Choroid plexus epithelial cell (primary cell): ENCODE measurements at places on chromosomes 1 and 21.

DNA sequence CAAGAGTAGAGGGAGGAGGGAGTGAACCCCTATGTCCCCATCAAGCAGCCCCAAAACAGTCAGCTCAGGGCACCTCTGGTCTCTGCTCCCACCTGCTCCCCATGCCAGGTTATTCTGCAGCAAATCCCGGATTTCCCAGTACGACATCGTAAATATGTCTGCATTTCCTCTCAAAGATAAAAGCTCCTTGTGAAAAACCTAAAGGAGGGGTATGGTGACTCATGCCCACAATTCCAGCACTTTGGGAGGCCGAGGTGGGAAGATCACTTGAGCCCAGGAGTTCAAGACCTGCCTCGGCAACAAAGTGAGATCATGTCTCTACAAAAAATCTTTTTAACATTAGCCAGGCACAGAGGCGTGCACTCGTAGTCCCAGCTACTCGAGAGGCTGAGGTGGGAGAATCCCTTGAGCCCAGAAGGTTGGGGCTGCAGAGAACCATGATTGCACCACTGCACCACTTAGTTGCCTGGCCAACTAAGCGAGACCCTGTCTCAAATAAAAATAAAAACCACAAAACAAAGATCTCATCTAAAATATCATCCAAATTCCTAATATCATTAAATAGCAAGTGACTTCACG, 7.1 kb downstream of the ACOT7 start:
- DNase-seq = peak; percentile 46

GRCh38 chr1:217585577-217585976, 45.3 kb downstream of the GPATCH2 start:
- DNase-seq = peak; percentile 30

DNA sequence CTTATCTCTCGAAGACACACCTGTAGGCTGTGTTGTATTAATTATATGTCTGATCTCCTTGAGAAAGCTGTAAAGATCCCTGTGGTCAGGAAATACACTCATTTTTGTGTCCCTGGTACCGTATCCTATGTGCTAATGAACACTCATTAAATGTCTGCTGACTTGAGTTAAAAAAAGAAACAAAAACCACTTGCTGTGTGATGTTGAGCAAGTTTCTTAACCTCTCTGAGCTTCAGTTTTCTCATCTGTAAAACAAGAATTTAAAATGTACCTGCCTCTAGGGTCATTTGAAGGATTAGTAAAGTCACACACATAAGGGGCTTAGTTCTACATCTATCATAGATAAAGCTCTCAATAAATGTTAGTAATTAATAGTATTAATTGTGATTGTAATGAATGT, 91.3 kb downstream of the VWA5B1 start:
- DNase-seq = no peak

DNA sequence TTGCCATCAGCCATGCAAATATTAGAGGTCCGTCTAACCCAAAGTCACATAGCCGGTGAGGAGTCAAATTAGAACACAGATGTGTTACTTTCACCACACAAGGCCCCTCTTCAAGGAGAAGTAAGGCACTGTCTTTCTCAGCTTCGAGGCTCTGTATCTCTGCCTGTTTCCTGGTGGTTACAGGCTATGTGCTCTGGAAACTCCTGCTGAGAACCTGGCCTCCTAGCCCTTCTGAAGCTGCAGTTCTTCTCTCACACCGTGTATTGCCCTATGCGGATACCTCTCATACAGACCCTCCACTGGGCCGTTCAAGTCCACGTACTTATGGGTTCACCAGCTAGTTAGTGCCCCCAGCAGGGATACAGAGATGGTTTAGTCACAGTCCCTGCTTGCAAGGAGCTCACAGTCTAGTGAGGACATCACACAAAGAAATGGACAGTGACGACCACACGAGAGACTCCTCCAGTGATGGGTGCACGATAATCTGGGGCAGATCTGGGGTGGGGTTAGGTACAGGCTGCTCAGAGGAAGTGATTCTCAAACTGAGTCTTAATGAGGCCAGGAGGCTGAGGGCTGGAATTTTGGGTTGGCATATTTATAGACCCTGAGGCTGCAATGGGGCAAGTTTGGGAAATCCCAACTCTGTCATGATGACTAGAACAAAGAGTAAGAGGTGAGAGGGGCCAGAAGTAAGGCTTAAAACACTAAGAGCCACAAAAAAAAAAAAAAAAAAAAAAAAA, 22.8 kb upstream of the ELOA start:
- peak; percentile 47 for DNase-seq

- DNase-seq = no peak
Observed at GRCh38 chr1:209455145-209455544, 128.4 kb upstream of the CAMK1G start.

GRCh38 chr1:3600354-3600753, 11.0 kb downstream of the MEGF6 start:
- DNase-seq = no peak

DNA sequence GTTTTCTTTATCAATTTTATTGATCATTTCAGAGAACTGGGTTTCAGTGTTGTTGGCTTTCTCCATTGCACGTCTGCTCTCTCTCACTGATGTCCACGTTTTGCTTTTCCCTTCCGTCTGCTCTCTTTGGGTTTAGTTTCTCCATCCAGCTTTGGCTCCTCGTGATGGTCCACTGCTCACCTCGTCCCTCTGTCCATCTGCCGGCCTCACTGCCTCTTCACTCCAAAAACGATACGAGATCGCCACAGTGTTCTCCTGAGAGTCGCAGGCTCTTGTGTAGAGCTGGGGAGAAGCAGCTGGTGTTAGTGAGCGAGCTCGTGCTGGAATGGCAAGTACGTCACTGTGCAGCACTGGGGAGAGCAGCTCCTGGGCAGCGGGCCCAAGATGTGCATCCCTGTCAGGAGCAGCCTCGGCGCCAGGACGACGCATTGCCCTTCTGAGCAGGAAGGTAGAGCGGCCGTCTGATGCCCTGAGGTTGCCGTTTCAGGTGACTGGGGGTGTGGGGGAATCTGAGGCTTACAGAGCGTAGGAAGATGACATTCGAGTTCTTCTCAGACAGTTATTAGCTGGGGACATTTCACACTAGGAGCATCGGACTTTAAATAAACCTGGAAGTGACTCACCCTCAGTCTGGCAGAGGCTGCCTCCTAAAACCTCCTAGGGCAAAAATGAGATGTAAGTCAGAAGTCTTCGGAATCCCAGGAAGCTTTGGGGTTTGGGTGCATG, 31.4 kb upstream of the PCBP3 start:
- DNase-seq = peak; percentile 82

DNA sequence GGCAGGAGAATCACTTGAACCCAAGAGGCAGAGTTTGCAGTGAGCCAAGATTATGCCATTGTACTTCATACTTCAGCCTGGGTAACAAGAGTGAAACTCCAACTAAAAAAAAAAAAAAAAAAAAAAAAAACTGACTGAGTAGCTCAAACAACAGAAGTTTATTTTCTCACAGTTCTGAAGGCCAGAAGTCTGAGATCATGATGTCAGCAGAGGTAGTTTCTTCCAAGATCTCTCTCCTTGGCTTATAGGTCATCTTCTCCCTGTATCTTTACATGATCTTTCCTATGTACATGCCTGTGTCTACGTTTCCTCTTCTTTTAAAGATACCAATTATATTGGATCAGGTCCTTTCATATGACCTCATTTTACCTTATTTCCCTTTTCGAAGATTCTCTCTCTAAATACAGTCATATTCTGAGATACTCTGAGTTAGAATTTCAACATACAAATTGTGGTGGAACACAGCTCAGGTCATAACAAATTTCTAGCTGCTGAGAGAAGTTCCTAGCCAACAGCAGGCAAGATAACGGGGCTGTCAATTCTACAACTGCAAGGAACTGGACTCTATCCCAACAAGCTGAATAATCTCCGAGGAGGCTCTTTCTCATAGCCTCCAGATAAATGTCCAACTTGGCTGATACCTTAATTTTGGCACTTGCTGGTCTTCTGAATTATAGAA, 187.7 kb upstream of the ADAMTS5 start:
- DNase-seq = peak; percentile 31

- no peak for DNase-seq
Observed at GRCh38 chr1:171195767-171196166, 10.7 kb downstream of the FMO2 start.

GRCh38 chr1:171139890-171140289, 45.2 kb upstream of the FMO2 start:
- DNase-seq = no peak

DNA sequence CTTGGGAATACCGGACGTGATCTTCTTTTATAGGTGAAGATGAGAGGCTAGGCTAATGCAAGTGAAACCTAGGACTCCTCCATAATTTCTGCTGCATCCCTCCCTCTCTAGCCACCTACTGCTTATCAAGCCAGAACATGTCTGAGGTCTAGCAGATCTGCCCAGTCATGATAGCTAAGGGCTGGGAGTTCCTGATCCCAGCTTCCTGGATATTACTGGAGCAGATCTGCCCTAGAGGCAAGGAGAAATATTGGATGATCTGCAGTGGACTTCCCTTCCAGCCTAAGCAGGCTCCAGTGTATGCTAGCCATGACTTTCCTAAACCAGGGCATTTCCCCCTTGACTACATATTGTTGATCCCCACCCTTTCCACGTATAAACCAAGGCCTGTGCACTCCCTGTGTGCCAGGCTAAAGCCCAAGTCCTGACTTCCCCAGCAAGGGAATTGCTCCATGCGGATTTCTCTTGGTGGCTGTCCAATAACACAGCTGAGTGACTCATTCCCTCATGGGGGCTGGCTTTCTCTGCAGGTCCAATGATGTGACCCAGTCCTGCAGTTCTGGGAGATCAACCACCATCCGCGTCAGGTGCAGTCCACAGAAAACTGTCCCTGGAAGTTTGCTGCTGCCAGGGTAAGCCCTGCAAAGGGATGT, 15.5 kb upstream of the SARS1 start:
- DNase-seq = peak; percentile 72

- DNase-seq = no peak
Observed at GRCh38 chr1:115160728-115161127, 71.4 kb upstream of the TSPAN2 start.

DNA sequence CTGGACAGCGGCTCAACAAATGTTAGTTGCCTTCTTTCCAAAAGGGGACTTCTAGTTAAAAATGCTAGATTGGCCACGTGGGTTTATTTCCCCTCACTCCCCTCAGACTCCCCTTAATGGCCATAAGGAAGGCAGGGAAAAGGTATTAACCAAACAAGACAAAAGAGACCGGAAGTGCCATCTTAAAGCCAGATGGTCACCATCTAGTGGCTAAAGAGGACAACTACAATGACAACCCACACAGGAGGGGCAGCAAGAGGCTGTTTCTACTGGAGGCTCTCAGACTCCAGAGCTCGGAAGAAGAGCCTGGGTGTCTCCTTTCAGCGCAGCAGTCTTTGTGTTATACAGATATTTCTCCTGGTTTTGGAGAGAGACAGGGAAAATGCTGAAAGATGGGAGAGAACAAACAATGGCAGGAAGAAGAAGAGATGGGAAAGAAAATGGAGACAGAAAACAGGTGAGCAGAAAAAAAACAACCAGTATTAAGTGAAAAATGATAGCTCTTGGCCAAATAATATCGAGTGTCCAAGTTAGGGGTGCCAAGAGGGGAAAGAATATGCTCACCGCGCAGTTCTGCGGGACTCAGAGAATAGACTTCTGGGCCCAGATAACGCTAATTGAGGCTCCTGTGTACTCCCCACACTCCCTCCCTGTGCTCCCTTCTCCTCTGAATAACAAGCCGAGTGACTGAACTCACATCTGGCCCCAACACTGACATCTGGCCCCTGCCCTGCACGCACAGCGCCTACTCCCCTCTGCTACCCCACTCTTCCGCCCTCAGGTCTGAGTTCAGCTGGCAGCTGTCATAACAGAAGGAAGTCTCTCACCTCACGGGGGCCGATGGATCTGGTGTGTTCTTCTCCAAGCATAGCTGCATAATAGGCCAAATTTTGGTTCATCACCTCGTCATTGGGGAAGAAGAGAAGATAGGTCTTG, 9.6 kb downstream of the P3H1 start:
- peak; percentile 85 for DNase-seq

DNA sequence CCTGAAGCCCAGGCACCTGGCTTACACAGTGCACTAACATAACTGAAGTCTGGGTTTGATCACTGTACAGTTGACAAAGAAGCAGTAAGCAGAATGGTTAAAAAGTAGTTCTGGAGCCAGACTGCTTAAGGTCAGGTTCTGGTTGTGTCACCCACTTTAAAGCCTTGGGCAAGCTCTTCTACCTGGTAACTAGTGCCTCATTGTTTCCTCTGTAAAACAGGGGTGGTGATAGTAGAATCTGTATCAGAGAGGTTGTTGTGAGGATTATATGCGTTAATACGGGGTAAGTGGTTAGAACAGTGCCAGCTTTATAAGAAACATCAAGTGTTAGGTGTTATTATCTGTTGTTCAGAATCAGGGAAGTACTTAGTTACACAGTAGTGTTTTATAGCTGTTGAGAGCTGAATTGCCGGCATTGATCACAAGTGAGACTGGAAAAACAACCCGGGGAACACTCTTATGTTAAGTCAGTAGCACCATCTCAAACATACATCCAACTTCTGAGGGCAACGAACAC, 3.7 kb downstream of the BACH1 start:
- peak; percentile 44 for DNase-seq

- no peak for DNase-seq
Observed at GRCh38 chr1:160629286-160630210, 17.3 kb downstream of the SLAMF1 start.

- no peak for DNase-seq
Observed at GRCh38 chr1:15204931-15205330, 42.1 kb upstream of the FHAD1 start.

GRCh38 chr1:30310966-30311742, 412.2 kb downstream of the MATN1 start:
- DNase-seq = no peak

DNA sequence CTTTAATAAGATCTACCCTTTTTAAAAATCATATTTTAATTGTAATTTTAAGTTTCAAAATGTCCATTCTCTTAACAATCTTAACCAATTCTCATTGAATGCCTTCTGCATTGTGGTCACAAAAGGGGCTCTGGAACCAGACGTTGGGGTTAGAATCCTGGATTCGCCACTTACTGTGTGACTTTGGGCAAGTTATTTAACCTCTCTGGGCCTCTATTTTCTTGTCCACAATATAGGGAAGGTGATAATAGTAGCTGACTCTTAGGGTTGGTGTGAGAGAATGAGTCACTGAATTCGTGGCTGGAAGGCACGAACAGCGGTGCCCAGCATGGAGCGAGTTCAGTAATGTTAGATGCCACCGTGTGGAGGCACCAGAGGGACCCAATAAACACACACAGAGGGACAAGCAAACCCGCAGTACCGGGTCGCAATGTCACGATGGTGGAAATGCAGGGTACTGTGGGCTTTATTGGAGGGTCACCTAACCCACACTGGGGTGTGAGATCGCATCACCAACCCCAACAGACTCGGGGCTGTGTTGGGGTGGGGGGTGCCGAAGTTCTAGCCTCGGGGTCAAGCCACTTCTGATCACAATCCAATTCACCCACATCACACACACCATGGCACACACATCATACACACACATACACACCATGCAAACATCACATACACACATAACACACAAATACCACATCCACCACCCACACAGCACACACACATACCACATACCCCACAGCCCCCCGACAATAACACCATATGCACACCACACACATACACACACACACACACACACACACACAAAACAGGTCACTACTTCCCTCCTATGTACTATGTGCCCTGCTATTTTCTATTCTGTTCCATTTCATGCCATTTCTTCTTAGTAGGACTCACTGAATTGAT, 27.0 kb upstream of the IFNAR2 start:
- no peak for DNase-seq
